ENCODE measurements at places on chromosomes 6 and 20. TPM values are rescaled to one million over a fixed set of nuclear protein-coding genes. Genes with fewer than 3 reads are reported as not detected.

GRCh38 chr6:36963451-36964290, 9.1 kb downstream of the PI16 start:
- DNase-seq: peak; percentile 74

DNA sequence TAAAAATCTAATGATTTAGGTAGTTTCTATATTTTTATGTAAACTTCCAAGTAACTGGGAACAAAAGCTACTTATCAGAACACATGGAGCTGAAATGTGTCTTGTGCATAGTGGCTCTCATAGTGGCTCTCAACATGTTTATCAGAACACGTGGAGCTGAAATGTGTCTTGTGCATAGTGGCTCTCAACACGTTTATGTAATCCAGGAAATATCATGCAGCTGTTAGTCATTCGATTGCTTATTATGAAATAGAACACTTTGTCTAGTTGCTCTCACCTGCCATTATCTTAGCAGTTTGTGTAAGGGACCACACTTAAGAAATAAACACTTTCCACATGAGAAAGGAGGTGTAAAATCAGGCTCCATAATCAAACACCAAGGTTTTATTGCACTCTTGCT, 119.2 kb upstream of the ASCC3 start:
- DNase-seq: no peak

DNA sequence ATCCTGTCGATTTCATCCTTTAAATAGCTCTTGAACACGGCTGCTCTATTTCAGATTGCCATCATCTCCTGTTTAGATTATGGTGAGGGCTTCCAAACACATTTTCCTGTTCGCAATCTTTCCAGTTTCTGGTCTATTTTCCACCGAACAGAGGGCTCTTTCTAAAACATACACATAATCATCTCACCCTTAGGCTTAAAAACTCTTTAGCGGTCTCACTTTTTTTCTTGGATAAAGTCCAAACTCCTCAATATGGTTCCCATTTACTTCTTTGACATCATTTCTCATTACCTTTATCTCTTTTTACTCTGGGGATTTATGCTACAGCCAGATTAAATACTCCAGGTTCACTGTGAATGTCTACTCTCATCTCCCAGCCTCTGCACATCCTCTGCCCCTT, 103.4 kb upstream of the STMND1 start:
- no peak for DNase-seq

DNA sequence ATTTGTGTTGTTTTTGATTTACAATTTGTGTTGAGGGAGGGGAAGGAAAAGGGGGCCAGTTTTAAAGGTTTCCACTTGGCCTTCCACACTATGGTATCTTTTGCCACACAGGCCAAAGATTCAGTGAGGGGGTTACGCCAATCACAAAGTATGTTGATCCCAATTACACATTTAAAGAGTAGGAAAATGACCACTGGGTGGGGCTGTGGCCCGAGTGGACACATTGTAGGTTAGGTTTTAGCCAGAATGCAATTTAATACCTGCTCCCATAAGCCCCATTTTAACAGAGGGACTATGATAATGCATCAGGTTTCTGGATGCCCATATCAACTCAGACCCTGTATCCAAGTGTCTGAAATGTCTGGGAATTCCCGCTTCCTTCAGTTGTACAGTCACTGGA, 15.6 kb downstream of the VGLL2 start:
- no peak for DNase-seq

DNA sequence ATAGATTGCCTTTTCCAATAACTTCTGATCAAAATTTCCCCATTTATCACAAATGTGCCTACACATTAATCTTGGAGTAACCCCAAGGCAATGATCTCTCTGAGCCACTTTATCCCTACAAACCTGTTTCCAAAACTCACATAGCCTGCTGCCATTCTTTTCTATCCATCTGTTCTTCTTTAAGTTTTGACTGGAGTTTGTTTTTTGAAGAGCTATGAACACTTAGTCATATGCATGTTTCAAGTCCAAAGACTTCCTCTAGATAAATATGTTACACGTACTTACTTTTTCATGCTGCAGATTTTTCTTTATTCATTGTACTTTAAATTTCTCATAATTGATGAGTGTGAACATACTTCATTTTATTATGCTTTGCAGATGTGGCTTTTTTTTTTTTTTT, 488.9 kb upstream of the CITED2 start:
- no peak for DNase-seq

- DNase-seq: no peak
Measured at GRCh38 chr20:62827311-62828038, 10.6 kb downstream of the COL9A3 start.

The TMEM239 gene
- not detected for total RNA-seq

The KHDC1 gene
- 0.58 TPM for total RNA-seq

The LINC00237 gene
- total RNA-seq: not detected

The SUMO4 gene
- 0.53 TPM for total RNA-seq

The ANGPT4 gene
- total RNA-seq: 0.23 TPM
